ENCODE measurements at places on chromosomes 12 and 14.

DNA sequence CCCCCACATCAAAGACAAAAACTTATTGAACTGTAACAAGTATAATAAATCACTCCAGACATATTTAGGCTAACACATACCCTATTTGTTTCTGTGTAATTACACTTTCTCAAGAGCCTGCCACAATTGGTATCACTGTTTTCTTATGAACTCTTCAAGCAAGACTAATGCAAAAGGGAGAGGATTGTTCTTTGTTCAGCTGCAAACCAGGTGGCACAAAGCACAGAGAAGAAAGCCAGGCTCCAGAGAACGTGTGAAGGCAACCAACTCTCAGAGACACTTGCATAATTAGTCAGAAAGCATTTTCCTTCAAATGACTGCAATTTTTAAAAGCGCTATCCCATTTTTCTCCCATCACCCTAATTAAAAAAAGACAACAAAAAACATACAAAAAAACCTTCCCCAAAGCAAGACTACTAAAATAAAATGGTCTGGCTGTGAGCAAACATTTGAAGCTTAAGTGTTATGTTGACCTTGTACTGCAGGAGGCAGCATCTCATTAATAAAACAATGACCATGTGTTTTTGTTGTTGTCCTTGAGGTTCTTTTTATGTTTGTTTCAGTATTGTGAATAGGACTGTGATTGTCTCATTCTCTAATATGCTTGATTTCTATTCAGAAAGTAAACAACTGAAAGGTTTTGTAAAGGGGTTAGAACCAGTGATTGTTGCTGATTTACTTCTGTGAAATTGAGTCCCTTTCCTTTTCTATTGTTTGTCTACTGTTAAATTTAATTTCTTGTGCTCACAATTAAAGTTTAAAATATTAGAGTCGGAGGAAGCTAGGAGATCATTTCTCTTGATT lies 452.7 kb upstream of the PDE3A start:
- DNase-seq = no peak

- DNase-seq = no peak
Measured at GRCh38 chr12:56990648-56991318, 15.6 kb downstream of the ZBTB39 start.

GRCh38 chr12:43277651-43278540 lies 274.1 kb downstream of the ADAMTS20 start:
- DNase-seq = no peak

DNA sequence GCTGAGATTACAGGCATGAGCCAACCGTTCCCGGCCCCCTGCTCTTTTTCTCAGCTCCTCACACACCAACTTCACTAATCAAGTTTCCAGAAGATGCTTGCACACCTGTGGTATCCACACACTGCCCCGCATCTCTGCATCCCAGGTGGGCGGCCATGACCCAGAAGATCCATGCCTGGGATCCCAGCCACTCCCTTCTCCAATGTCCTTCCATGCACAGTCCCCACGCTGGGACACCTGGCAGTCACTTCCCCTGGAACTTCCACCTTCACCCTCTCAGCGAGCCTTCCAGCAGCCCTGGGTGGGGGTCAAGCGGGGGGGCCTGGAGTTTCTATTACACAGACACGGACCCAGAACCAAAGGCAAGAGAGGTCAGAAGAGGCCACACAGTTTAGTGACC lies 107.8 kb downstream of the CALM1 start:
- DNase-seq = no peak

DNA sequence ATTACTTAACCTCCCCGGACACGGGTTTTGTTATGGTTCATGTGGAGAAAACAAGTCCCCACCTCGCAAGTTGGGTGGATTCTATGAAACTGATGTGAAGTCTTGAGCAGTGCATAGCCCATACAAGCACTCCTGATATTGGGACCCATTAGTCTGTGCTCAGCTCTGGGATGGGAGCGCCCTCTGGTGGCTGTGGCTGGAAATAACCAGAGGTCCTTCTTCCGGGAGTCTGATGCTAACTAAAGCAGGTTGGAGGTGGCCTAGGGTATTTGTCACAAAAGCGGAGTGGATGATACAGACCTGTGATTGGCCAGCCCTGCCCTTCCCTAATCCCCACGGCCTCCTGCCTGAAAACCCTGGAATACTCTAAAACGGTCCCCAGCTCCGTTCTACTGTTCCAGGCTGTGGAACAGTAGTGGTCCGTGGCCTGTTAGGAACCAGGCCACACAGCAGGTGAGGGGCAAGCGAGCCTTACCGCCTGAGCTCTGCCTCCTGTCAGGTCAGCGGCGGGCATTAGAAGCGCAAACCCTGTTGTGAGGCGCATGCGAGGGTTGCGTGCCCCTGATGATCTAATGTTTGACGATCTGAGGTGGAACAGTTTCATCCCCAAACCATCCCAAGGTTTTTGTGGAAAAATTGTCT lies 6.4 kb downstream of the SLC48A1 start:
- peak; percentile 89 for DNase-seq

Data from activated T-cell treated with anti-CD3 and anti-CD28 coated beads for 48 hours (primary cell).